ENCODE measurements at places on chromosomes 3 and 15. TPM values are rescaled to one million over a fixed set of nuclear protein-coding genes. Genes with fewer than 3 reads are reported as not detected.

CPNE9 gene
- total RNA-seq = not detected

APBA2 gene
- 15.0 TPM for total RNA-seq

ERICH6 gene
- not detected for total RNA-seq

TMCO5A gene
- not detected for total RNA-seq

ITIH4 gene
- 0.26 TPM for total RNA-seq

GPD1L gene
- 46.2 TPM for total RNA-seq

RBPMS2 gene
- 1.5 TPM for total RNA-seq

TM6SF1 gene
- 2.6 TPM for total RNA-seq

BRPF1 gene
- total RNA-seq = 10.9 TPM

COLQ gene
- 4.7 TPM for total RNA-seq

CNTN6 gene
- total RNA-seq = not detected

- no peak for DNase-seq
These were observed 20.3 kb downstream of the PDZRN3 start for GRCh38 chr3:73604451-73604850.

GRCh38 chr3:196991581-196992460 is 23.2 kb upstream of the PIGZ start:
- no peak for DNase-seq

DNA sequence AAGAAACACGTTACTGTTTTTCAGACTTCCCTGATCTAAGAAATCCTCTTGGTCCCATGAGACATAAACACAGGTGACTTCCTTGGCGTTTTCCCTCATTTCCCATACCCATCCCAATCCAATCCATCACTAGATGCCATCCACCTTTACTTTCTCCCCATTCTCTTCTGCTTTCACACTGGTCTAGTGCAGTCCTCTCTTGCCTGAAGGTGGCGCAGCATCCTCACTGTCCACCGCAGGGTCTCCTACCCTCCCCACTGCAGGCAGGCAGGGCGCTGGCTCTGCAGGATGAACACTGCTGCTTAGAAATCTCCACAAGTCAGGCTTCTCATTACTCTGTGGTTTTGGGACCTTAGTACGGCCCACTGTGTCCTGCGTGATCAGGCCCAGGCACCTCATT is 58.2 kb downstream of the RAB7A start:
- DNase-seq = no peak

- DNase-seq = no peak
These were observed 274.9 kb upstream of the DNAJC19 start for GRCh38 chr3:181264486-181264885.

GRCh38 chr15:29854413-29854812 is 32.1 kb upstream of the TJP1 start:
- DNase-seq = no peak

- DNase-seq = no peak
These were observed 15.1 kb upstream of the ARID3B start for GRCh38 chr15:74525945-74526344.

DNA sequence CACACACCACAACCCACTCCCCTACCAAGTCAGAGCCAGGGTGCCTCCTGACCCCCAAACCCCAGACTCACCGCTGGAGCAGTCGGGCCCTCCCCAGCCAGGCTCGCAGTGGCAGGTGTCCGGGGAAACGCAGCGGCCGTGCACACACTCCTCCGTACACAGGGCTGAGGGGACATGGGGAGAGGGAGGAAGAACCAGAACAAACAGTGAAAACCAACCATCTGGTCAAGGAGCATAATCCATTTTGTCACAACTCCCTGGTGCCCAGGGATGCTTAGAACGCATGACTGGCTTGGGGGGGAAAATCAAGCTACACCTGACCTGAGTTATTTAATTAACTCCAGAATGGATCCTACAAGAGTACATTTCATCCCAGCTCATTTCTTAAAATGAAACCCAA is 159.2 kb downstream of the MEGF11 start:
- no peak for DNase-seq

- no peak for DNase-seq
These were observed 42.0 kb downstream of the STARD5 start for GRCh38 chr15:81281766-81282605.

DNA sequence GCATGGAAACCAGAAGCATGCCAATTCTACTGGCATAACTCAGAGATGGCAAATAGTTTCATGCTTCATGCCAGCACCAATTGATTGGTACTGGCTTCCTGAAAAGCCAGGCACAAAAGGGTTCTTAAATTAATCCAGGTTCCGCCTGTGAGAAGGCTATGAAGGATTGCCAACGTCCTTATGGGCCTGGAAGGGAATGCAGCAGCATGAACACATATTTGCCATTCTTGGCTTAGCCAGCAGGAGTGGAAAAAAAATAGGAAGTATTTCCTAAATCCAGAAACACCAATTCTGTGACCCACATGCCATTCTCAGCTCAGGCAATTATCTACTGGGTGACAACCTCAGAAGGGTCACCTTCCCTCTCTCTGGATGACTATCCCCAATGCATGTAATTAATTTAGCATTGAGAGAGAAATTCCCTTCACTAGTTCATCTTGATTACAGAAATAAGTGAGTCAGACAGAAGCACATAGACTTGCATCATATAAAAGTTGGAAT is 36.0 kb downstream of the ADAMTS9 start:
- no peak for DNase-seq

- no peak for DNase-seq
These were observed 95.7 kb downstream of the ANO10 start for GRCh38 chr3:43525941-43526607.

- DNase-seq = no peak
These were observed 7.5 kb downstream of the OXTR start for GRCh38 chr3:8761866-8762265.

DNA sequence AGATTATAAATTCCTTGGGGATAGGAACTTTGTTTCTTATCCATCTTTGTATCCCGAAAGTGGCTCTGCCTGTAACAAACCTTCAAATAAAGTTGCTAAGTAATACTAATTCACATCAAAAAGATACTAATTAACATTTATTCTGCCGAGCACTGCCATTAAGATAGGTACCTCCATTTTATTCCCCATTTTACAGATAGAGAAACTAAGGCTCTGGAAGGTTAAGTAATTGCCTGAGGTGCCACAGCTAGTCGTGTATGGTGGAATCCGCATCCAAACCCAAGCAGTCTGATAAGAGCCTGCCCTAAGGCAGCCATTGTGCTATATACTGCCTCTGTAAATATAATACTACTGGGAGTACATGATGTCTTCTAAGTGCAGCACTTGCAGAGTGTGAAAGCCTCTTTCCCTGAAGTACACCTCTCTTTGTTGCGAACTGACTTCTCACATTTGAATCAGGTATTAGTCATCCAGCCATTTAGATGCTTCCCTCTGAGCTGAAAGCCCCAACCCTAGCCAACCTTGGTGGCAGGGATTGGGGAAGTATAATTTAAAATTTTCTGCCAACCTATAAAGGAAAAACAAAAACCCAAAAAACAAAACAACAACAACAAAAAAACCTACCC is 78.5 kb upstream of the CHD2 start:
- DNase-seq = no peak

GRCh38 chr3:107676469-107677309 is 153.9 kb downstream of the BBX start:
- no peak for DNase-seq

DNA sequence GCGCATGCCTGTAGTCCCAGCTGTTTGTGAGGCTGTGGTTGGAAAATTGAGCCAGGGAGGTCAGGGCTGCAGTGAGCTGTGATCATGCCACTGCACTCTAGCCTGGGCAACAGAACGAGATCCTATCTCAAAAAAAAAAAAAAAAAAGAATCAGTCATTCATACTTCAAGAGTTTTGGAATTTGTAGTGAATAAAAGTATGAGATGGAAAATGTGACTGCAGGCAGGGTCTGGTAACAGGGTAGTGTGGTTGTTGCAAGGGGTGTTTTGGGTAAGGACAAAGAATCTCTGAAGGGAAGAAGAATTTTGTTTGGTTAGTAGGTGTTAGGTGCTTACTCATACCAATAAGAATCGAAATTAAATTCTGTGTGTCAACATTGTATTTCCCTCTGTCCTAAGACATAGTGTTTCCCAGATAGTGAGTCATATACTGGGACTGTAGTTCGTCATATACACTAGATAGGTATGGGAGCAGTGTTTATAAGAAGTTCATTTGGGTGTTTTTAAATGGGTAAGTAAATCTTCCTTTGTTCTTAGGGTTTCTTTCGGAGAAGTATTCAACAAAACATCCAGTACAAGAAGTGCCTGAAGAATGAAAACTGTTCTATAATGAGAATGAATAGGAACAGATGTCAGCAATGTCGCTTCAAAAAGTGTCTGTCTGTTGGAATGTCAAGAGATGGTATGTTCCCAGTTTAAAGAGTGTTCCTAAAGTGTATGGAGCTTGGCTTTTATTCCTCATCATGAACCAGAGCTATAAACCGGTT is 14.2 kb downstream of the NR1D2 start:
- no peak for DNase-seq

GRCh38 chr3:191166368-191166767 is 32.7 kb upstream of the OSTN start:
- no peak for DNase-seq

DNA sequence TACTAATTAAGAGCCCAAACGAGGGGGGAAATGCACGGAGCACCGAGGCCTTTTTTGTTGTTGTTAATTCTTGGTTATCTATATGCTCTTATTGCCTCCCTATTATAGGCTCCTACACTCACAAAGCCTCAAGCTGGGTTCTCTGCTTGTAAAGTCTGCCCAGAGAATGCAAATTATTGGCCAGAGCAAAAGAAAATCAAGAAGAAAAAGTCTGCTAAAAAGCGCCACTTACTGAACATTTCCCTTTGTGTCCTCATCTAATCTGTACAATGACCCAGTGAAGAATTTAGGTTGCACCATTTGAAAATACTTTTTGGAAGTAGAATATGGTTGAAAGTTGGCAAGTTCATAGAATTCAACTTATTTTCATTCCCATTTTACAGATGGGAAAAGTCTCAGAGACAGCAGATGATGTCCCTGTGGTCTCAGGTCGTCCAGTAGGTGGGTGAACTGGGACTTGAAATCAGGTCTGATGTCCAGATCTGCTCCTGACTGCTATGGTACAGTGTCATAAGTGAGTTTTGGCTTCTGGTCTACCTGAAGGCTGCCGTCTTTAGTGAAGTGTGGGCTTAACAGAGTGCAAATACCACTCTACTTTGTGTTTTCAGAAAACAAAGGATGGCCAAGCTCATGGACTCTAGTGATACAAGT is 1.1 kb upstream of the TNFAIP8L3 start:
- no peak for DNase-seq

GRCh38 chr3:166052440-166052839 is 215.2 kb upstream of the BCHE start:
- no peak for DNase-seq

Data from uterus (tissue), 4 donors.